ENCODE measurements at places on chromosomes 16 and 17.

DNA sequence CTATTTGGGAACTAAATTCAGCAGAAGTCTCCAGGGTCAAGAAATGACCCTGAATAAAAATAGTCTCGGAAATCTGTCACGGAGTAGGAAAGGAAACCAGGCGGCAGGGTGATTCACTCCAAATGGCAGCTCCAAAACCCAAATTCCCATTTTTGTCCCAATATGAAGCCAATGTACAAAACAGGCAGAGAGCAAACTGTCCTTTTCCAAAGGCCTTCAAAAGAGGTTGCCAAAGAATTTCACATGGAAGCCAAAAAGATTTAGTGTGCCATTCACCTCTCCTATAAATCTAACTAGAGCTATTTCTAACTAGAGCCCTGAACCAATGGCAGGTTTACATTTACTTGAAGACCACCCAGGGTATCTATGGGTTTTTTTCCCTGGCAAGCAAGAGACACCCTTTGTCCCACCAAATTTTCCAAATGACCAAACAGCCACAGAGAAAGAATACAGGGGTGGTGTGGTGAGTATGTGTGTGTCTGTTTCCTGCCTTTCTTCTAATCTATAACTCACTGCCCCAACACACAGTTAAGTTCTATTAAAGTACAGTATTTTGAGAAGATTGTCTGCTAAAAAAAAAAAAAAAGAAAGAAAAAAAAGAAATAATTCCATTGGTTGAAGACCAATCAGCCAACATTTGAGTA, 6.8 kb downstream of the MYO1D start:
- DNase-seq, result no peak

DNA sequence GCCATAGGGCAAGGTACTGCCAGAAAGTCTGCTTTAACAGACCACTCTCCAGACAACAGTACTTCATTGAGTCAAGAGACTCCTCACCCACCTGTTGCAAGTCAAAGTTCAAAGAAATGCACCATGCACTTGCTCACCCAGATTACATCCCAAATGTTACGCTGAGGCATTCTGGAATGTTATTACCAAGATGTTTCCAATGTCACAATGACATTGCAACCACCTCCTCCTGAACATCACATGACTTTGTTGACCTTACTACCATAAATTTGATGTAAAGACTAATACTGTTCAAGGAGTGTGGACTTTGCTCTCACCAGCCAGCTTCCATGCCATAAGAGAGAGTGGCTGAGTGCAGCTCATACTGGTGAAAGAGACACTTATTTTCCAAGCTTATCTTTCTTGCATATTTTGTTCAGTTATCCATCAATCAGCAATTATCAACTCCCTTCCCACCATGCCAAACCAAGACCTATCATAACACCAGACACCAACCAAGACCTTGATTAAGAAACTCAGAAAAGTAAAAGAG, 58.5 kb upstream of the BCAR1 start:
- DNase-seq, result no peak

- no peak for DNase-seq
These were observed 60.2 kb downstream of the EMP2 start for GRCh38 chr16:10519929-10520868.

- DNase-seq, result no peak
These were observed 62.1 kb downstream of the GPRC5B start for GRCh38 chr16:19822533-19822932.

- DNase-seq, result no peak
These were observed 32.3 kb upstream of the ANKRD40CL start for GRCh38 chr17:50799582-50799981.

GRCh38 chr17:28950017-28950751, 1.1 kb downstream of the PHF12 start:
- DNase-seq, result no peak

- DNase-seq, result no peak
These were observed 3.8 kb upstream of the VAC14 start for GRCh38 chr16:70804734-70805169.
